ENCODE measurements at places on chromosomes 12 and 14.

DNA sequence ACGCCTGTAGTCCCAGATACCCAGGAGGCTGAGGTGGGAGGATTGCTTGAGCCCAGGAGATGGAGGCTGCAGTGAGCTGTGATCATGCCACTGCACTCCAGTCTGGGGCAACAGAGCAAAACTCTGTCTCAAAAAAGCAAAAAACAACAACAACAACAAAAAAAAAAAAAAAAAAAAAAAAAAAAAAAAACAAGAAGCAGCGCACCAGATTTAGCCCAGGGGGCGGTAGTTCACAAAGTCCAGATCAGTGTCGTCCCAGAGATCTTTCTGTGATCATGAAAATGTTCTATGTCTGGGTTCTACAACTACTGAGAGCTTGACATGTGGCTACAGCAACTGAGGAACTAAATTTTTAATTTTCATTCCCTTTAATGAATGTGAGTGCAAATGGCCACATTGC is 27.4 kb downstream of the OAS2 start:
- DNase-seq = no peak

GRCh38 chr12:2772370-2772769 is 22.4 kb upstream of the FKBP4 start:
- DNase-seq = no peak

GRCh38 chr14:26448181-26448855 is 149.5 kb downstream of the NOVA1 start:
- DNase-seq = no peak

GRCh38 chr12:74043343-74043742 is 494.3 kb upstream of the ATXN7L3B start:
- DNase-seq = no peak

GRCh38 chr14:35503646-35504045 is 30.3 kb upstream of the INSM2 start:
- no peak for DNase-seq

GRCh38 chr12:56922031-56922430 is 12.2 kb downstream of the SDR9C7 start:
- no peak for DNase-seq

DNA sequence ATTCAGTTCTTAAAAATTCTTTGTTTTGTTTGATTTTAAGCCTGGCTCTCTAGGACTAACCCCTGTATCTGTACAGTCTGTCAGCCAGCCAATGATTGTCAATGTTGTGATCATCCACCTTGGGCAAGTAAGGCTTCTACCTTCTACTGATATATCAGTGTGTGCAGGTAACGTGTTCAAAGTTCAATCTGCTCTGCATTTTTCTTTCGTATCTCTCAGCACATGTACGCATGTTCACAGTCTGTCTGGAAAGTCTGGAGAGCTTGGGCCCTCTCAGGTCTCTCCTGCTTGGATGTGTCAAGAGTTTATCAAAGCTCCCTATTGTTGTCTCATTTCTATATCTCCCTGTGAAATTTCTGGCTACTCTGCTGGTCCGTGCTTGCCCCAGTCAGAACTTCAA is 138.6 kb upstream of the VRK1 start:
- no peak for DNase-seq

DNA sequence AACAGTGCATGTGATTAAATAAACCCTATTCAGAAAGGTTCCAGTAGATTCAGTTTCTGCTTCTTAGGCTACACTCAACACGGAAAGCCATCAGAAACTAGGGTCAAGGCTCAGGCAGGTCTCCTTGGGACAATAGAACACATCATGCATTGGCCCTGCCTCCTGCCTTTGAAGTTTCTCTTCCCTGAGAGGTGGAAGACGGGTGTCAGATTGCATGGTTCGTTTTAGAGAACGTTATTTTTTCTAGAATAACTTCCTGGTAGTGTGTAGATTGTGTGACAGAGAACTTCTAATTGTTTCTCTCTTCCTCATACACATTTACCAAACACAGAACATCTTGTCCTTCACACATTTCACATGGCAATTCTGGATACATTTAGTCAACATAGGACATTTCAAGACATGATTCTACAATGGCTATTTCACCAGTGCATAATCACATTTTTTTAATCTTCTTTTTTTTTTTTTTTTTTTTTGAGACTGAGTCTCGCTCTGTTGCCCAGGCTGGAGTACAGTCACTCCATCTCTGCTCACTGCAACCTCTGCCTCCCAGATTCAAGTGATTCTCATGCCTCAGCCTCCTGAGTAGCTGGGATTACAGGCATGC is 106.6 kb upstream of the AMN1 start:
- no peak for DNase-seq

DNA sequence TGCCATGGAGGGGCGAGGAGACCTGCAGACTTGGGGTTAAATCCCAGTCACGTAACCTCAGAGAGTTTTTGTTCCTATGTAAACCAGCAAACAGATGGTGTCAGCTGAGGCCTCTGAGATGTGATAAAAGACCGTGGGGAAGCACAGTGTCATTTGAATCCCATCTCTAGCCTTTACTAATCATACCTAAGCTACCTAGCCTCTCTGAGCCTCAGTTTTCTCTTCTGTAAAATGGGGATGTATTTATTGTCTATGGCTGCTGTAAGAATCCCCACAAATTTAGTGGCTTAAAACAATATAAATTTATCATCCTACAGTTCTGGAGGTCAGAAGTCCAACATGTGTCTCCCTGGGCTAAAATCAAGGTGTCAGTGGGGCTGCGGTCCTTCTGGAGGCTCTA is 33.9 kb downstream of the FOXN4 start:
- no peak for DNase-seq

DNA sequence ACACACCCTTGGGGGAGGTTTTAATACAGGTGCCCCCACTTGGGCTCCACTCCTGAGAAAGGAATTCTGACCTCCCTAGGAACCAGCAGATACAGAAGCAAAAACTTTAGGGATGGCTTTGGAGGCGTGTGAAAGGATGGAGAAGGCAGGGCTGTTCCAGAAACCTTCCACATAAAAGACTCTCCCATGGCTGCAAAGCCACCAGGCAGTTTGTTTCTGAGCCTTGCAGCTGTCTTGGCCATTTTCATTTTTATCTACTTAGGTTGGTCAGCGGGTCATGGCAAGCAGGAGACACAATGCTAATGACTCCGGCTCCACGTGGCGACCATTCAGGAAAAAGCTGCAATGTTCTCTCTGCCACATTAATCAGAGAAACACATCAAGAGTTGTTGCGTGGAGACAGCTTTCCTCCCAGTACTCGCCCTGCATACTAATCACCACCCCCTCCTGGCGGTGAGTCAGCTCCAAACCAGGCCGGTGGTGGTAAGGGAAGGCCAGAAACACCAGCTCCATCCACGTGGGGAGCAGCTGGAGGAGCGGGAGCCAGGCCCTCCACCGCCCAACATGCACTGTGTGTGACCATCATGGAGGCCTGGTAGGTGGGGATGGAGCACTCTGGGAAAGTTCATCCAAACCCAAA is 30.9 kb upstream of the IRF2BPL start:
- peak; percentile 44 for DNase-seq

DNA sequence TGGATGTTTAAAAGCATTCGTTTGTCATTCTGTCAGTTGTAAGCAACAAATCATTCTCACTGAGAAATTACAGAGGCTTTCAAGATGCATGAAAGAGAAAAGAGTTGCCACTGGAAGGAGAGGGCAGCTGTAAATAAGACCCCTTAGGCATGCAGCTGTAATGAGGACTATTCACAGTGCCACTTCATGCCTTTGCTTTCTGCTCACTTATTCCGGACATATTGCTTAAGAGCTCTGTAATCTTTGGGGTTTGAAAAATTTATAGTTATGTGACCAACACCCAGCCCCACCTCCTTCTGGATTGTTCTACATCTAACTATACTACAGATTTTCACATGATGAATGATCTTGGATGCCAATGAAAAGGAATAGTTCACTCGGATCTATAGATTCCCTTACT is 194.8 kb upstream of the DCN start:
- no peak for DNase-seq

- DNase-seq = no peak
These were observed 73.0 kb downstream of the PTPN21 start for GRCh38 chr14:88481794-88482193.

DNA sequence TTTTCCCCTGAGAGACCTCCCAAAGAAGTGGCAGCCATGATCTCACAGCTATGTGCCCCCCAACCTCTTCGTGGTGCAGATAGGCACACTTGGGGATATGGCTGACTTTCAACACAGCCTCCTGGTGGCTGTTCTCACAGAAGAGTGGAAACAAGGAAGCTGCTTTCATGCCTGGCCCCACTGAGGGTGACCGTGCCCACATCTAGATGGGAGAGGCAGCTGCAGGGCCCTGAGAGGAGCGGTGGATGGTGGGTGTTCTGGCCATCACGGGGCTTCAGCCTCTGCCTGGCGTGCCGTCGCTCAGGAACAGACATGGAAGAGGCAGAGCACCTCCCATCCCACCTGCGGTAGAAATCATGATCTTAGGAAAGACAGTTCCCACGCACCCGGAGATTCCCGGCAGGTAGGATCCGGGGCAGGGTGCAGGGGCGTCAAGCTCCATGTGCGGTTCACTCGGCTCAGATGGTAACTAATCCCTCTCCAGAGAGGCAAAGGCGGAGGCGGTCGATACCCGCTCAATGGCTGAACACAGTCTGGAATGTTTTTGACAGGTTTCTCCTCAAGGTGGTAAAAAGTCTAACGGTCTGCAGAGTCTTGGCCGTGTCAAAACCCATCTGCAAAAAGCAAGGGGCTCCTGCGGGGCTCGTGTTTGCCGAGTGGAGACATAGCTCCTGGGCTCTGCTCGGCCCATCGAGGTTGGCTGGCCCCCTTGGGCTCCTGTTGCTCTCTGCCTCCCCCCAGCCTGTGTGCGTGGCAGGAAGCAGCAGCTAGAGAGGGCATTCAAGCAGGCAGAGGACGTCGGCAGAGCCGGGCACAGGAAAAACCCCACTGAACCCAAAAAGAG is 225.2 kb upstream of the RTL1 start:
- DNase-seq = no peak

DNA sequence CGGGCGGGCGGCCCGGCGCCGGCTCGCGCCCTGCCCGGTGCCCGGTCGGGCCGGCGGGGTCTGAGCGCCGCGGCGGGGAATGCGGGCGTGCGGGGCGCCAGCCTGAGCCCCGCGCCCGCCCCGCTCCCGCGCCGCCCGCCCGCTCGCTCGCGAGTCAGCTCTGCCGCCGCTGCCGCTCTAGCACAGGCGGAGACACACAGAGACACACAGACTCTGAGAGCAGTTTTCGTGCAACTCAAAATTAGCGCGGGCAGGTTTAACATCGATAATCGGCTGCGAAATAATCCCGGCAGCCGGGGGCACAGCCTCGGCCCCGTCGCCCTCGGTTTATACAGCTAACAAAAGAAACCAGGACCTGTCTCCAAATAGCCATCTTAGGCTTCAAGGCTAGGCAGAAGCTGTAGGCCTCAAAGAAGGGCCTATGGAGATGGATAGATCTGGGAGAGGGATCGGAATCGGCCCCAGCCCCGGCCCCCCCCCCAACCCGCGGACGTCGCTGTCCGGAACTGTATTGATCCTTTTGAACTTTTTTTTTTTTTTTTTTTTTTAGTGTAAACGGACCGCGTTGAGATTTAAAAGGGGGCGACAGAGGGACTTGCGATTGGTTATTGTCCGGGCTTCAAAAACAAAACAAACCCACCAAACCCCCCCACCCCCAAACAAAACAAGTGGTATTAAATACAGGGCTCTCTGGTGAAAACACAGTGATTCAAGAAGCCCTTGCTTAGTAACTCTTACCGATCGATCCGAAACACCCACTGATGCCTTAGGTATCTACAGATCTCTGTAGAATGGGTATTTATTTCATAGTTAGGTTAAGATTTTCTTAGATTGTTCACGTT is 1.1 kb downstream of the ARID2 start:
- DNase-seq = peak; percentile 66

DNA sequence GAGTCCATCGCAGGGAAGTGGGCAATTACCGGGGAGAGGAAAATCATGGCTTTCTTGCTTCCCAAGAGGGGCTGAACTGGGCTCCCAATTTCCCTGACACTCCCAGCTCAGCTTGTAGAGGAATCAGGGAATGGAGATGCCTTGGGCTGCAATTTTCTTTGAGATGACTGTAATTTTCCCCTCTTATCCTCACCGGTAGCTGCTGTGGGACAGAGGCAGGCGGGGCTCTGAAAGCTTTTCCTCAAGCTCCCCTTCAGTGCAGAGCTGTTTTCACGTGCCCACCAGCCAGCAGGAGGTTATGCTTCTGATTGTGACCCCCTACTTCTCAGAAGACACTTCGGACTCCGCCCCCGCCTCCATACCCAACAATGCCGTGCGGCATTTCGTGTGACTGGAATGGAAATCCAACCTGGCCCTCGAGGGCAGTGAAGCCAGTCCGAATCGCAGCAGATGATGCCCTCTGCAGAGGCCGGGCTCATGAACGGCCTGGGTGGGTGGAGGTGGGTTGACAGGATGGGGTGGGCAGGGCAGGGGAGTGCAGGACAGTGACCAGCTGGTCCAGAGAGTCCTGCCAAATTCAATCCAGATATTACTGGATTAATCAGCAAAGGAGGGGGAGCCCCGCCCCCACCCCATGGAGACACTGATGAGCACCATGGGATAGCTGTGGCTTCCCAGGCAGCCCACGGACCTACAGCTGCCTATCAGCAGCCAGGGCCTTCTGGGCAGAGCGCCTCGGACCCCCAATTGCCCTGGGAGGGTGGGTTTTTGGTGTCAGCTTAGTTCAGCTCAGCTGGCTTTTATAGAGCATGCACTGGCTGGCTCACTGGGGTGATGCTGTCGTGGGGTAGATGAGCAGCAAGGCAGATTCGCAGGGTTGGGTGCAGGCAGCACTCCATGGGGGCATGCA is 37.6 kb downstream of the RTL1 start:
- no peak for DNase-seq

- no peak for DNase-seq
These were observed 525.3 kb upstream of the TBX3 start for GRCh38 chr12:115209230-115209629.

GRCh38 chr14:68377459-68377858 is 415.4 kb downstream of the ZFP36L1 start:
- DNase-seq = peak; percentile 76

DNA sequence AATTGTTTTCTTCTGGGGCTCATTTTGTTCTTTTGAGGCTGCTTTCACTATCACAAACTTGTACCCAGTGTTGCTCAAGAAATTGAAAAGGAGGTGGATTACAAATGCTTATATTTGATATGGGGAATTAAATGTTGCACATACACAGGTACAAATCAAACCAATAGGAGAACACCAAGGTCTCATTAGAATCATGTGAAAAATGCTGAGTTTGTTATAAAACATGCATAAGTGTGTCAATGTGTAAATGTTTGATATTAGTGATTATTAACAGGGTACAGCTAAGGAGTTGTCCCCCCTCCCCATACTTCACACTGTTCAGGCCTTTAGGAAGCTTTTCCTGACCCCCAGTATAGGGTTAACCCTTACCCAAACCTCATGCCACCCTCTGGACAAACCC is 971.2 kb upstream of the SEL1L start:
- DNase-seq = no peak

Data from femur (tissue), 1 donor.